Fibroblast of skin of right quadriceps (primary cell): ENCODE measurements at places on chromosomes 7 and 10.
A peak's percentile ranks its signal among the peaks of the same experiment; 100 is the strongest.

DNA sequence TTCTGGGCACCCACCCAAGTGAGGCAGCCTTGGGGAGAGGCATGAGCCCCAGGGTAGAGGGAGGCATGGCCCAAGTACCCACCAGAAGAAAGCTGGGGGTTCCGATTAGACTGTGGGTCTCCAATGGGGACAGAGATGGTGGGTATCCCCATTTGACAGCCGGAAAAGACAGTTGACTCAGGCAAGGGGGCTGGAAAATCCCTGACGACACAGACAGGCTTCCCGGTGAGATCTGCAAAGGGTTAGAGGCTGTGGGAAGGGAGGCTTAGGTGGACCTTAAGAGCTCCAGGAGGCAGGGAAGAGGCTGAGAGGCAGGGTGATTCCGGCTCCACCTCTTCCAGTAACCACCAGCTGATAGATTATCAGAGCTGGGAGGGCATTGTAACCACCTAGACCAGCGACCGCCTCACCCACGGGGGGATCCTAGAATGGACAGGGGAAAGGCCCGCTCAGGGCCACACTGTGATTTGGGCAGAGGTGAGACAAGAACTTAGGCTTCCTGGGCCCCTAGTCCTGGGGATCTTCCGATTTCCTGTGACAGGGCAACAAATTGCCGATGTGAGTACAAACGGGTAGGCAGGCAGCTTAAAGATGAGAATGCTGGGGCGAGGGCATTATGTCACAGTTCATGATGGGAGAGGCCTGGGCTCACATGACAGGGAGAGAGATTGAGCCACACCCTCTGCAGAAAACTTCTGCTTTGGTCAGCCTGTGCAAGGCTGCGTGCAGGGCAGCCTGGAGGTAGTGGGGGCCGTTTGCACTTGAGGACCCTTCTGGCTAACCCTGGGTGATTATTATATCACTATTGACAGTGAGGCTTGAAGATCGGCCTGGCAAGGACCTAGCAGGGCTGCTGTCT, 5.4 kb downstream of the TBATA start:
- DNase-seq: no peak

GRCh38 chr10:7107285-7107684, 303.5 kb downstream of the SFMBT2 start:
- DNase-seq: peak; percentile 88

DNA sequence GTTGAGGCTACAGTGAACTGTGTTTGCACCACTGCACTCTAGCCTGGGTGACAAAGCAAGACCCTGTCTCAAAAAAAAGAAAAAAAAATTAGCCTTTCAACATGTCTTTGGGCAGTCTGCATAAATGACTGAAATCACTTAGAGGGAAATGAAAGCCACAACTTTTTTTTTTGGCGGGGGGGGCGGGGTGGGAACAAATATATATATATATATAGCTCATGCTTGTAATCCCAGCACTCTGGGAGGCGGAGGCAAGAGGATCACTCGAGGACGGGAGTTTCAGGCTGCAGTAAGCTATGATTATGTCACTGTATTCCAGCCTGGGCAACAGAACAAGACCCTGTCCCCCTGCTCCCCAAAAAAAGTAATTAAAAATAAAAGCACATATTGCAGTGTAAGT, 23.4 kb upstream of the MICU1 start:
- no peak for DNase-seq

DNA sequence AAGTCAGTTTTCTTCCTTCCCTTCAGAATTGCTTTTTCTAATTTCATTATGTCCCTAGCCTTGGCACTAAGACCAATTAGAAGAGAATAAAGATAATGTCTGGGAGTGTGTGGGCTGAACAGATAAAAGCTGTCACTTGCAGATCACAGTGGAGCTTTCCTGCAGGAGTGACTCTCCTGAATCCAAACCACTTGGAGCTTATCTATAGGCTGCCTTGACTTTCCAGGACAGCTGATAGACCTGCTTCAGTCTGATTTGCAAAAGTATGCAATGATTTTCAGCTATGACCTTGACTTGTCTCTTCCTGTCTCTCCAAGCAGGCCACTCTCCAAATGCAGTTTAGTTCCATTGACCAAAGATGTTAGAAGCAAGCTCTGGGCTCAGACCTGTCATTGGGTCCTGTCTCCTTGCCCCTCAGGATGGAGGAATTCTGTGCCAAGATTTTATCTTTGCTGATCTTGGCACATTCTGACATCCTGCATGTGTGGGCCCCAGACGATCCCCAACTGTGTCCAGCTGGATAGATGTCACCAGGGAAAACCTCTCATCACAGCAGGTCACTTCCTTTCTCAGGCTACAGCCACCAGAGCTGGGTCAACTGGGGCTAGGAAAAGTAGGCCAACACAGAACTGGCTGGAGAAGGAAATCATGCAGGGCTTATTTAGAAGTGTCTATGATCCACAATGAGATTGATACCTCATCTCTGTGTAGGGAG, 120.9 kb upstream of the ZNF438 start:
- DNase-seq: no peak

GRCh38 chr10:107417446-107417845, 252.9 kb upstream of the SORCS1 start:
- DNase-seq: no peak

- no peak for DNase-seq
Measured at GRCh38 chr10:84294766-84295447, 33.5 kb upstream of the CCSER2 start.

DNA sequence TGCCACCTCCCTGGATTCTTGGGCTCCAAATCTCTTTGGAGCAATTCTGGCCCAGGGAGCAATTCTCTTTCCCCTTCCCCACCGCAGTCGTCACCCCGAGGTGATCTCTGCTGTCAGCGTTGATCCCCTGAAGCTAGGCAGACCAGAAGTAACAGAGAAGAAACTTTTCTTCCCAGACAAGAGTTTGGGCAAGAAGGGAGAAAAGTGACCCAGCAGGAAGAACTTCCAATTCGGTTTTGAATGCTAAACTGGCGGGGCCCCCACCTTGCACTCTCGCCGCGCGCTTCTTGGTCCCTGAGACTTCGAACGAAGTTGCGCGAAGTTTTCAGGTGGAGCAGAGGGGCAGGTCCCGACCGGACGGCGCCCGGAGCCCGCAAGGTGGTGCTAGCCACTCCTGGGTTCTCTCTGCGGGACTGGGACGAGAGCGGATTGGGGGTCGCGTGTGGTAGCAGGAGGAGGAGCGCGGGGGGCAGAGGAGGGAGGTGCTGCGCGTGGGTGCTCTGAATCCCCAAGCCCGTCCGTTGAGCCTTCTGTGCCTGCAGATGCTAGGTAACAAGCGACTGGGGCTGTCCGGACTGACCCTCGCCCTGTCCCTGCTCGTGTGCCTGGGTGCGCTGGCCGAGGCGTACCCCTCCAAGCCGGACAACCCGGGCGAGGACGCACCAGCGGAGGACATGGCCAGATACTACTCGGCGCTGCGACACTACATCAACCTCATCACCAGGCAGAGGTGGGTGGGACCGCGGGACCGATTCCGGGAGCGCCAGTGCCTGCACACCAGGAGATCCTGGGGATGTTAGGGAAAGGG, 913 bp downstream of the NPY start:
- no peak for DNase-seq

DNA sequence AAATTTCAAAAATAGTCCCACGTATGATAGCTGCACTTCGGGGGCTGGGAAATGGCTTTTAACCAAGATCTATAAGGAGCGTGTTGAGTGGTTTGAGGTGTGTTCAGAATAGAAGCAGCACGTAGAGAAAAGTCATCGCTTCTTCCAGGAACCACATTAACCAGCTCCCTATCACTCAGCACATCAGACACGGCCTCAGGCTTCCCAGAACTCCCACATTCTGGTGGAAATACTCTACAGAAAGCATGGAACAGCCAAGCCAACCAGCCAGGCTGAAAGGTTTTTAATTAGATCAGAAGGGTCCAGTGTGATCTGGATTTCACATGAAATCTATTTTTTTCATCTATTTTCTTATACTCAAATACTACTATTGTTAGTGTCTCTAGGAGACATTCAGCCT, 231.5 kb upstream of the NRP1 start:
- DNase-seq: no peak

DNA sequence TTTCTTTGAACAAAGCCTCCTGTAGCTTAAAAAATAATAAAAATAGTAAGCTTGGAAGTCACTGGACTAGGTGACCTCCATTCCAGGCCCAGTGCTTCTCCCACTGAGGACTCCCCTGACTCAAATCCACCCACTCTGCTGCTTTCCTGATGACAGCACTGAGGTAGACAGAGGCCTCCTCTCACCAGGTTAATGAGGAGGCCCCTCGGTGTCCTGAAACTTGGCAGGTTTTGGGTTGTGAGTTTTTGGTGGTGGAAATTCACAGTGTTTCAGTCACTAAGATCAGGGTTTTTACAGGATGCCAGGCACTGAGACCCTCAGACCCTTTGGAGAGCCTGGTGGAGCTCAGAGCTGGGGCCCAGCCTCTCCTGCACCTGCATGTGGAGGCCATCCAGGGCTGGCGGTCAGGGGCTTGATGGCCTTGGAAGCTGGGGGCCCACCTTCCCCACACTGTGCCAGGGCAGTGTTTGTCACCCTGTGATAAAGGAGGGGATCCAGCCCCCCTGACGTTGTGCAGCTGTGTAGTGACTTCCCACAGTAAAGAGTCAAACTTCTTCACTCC, 19.1 kb downstream of the TSPAN14 start:
- no peak for DNase-seq

DNA sequence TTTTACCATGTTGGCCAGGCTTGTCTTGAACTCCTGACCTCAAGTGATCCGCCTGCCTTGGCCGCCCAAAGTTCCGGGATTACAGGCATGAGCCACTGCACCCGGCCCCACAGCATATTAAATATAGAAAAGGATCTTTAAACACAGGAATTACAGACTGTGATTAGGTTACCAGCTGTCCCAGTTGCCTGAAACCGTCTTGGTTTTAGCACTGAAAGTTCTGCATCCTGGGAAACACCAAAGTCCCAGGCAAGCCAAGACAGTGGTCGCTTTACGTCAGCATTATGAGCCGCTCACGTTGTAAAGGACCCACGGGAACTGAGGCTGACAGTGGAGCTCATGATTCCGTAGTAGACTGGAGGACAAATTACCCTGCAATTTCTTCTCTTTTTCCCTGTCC, 69.0 kb upstream of the FAM180A start:
- no peak for DNase-seq

DNA sequence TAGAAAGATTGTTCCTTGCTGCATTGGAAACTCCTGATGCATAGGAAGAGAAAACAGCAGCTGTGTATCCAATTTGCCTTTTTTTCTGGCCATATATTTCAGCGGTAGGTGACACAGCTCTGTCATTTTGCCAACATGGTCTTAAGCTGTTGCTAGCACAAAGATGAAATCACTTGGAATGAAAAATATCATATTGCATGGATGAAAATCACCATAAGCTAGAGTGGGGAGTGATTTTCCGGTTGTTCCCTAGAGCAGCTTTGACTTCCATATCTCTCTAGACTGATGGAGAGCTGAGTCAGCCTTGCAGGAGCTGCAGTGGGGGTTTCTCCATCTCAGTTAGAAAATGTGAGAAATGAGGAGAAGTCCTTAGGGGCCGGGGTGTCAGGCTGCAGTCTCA, 38.3 kb upstream of the BTBD16 start:
- DNase-seq: peak; percentile 88

DNA sequence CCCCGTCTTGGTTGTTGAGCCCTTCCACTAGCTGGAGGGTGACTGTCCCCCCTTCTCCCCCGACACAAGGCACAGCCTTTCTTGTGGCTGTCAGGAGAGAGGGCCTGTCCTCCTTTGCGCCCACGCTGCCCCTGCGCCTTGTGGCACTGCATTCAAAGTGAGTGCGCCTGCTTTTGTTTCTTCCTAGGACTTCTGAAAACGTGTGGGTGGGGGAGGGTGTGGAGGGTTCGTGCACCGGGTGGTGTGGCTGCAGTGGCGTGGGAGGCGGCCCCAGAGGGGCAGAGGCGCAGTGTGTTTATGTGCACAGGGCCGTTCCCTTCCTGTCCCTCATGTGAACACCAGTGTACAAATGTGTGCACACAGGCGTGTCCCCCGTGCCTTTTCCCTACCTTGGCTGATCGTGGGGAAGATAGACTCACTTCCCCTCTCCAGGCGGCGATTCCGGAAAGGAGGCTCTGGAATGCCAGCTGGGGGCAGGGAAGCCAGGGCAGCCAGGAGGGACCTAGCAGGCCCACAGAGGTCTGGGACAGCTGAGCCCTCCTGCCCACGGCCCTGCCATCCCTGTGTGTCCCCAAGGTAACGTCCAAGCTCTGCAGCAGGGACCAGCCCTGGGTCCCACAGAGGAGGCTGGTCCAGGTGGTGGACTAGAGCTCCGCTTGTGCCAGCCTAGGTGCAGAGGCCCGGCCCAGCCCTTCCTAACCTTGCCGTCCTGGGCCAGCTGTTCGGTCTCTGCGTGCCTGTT, 88.8 kb downstream of the LHPP start:
- DNase-seq: no peak

GRCh38 chr7:139300390-139300789, 40.7 kb upstream of the FMC1 start:
- DNase-seq: no peak

- no peak for DNase-seq
Measured at GRCh38 chr10:101797403-101798059, 14.3 kb upstream of the NPM3 start.

DNA sequence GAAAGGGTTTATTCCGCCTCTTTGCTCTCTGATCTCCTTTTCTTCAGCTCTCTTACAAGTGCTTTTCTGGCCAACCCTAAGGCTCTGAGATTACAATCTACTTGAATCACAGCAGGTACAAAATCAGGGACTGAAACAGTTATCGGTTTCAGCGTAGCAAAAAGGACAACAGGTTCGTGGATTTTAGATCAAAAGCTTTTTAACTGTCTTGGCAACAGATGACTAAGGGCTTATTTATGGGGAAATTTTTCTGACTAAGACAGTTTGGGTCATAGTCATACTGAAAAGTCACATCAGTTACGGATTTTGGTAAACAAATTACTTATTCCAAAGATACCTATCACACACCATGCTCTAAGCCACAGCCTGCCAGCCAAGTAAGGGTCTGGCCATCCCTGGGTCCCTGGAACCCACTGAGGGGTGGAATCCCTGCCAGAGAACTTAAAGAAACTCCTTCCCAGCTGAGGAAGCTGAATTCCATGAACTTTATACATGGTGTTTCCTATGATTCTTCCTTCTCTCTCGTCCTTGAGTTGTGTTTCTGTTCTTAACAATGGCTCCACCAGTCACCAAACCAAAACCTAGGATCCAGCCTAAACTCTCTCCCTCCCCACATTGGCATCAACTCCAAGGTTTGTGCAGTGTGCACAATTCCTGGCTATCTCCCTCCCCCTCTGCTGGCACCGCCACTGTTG, 169.3 kb downstream of the FAM107B start:
- peak; percentile 45 for DNase-seq

- no peak for DNase-seq
Measured at GRCh38 chr7:46723742-46724141, 802.7 kb upstream of the IGFBP3 start.

DNA sequence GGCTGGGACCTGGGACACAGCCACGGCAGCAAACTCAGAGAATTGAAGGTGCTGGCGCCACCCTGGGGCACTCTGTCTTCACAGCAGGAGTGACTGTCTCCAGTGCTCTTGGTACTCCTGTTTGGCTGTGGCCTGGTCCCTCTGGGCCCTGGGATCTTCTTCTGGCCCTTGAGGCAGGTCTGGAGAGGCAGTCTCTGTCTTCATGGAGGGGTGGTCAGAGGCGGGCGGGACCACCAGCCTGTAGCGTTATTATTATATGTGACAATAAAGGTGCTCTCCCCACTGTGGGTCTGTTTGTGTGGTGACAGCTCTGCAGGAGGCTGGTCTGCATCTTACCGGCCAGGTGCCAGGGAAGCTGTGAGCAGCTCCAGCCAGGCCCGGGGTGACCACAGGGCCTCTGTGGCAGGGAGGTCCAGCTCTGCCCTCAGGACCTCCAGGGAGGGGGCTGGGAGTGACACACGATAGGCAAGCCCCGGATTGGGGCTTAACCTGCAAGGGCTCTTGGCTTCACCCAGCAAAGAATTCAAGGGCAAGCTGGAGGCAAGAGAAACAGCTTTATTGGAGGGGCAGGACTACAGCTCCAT, 70.3 kb downstream of the MYL10 start:
- DNase-seq: no peak
